ENCODE measurements at places on chromosomes 12 and 14.

DNA sequence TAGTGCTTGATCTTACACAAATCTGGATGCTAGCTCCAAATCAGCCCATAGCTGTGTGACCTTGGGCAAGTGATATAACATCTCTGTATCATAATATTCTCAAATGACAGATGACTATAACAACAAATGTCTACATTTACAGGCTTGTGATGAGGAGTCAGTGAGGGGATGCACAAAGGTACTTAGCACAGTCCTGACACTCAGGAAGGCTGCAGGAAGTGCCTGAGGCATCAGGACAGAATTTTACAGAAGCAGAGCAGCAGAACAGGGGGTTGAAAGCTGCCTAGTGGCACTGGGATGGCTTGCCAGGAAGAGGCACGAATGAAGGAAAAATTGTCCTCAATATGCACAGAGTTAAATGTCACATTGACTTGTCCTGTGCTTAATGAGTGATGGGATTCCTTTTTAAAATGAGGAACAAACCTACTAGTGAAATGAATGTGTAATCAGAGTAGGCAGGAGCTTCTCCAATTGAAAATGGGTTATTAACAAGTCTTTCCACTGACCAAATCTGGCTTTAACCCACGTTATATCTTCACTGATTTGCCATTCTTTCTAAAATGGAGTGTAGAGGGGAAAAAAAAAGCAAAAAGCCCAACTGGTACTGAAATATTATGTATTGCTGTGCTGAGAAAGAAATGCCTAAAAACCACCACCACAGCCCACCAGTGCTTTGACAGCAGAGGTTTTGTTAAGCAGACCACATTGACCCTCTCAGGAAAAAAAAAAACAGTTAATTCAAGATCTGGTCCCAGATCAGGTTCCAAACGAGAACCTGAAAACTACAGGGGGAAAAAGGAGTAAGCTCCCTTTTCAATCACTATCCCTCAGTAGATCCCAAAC is 11.6 kb downstream of the BTG1 start:
- no peak for DNase-seq

DNA sequence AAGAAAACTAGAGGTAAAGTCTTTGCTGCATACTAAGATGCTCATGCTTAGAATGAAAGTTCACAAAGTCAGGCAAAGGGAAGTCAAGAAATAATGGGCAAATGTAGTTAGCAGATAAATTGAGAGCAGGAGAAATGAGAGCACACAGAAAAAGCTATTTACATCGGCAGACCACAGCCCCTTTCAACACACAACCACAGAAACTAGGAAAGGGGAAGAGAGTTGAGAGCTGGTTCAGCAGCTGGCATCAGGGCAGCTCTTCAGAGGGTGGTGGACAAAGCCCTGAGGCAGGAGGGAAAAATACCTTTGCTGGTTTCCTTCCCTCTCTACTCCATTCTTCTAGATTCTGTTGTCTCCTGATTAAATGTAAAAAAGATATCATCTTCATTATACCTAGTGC is 95.4 kb upstream of the ANO4 start:
- no peak for DNase-seq

- no peak for DNase-seq
Measured at GRCh38 chr12:29216266-29216665, 67.2 kb downstream of the FAR2 start.

DNA sequence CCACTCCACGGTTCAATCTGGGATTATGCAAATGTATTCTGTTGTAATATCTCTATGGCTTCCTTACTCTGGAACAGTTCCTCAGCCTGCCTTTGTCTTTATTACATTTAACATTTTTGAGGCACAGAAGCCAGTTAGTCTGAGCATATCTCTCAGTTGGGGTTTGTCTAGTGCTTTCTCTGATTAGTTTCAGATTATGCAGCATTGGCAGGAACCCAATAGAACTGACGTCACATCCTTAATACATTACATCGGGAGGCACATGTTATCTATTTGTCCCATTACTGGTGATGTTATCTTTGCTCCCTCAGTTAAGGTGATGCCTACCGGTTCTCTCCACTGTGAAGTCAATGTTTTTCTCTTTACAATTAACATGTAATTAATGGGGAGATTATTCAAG is 62.4 kb downstream of the PPM1A start:
- peak; percentile 37 for DNase-seq

- DNase-seq = no peak
Measured at GRCh38 chr12:131555866-131556265, 155.0 kb upstream of the SFSWAP start.

DNA sequence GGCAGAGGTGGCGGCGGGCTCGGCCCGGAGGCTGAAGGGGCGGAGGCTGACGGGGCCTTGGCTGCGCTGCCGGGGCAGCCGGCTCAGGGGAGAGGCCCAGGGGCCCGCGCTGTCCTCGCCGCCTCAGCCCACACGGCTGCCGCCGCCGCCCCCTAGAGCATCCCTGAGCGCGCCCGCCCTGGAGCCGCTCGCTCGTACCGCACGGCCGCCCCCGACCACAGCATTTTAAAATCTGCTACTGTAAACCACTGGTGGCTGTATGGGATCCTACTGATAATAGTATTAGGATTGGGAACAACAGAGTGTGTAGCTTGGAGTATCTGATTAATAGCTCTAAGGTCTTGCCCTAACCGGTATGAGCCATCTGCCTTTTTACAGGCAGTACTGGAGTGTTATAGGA is 22.2 kb upstream of the EDDM3A start:
- DNase-seq = no peak

DNA sequence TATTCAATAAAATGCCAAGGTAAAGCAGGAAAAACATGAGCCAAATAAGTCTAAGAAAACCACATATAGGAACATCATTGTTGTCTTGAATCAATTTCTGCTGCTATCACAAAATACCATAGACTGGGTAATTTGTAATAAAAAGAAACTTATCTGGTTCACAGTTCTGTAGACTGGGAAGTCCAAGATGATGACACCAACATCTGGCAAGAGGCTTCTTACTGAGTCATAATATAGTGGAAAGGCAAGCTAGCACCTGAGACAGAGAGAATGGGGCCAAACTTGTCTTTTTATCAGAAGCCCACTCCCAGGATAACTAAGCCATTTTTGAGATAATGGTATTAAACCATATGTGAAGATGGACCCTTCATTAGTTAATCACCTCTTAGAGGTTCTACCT is 975.9 kb downstream of the FLRT2 start:
- no peak for DNase-seq

- no peak for DNase-seq
Measured at GRCh38 chr12:12954356-12954755, 2.4 kb upstream of the GPRC5D start.

DNA sequence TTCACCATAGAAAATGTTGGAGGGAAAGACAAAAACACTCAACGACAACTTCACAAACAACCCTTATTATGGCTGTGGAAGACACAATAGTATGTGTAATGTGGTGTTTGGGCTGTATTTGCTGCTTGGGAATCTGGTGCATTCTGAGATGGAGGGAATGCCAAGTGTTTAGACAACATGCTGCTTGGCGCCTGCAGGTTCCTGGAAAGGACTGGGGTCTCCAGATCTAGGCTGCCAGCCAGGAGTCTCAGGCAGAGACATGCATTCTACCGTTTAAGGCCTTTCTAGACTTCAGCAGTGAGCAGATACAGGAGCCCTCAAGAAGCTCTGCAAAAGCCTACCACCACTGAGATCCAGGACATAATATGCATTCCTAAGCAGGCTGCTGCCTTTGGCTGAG is 418.7 kb downstream of the NRXN3 start:
- DNase-seq = no peak

- DNase-seq = peak; percentile 63
Measured at GRCh38 chr12:58314610-58315009, 373.2 kb downstream of the ATP23 start.

GRCh38 chr14:75753696-75754095 is 92.7 kb downstream of the TTLL5 start:
- no peak for DNase-seq

GRCh38 chr12:41325336-41325735 is 137.2 kb downstream of the PDZRN4 start:
- DNase-seq = no peak

GRCh38 chr14:96804895-96805294 is 7.7 kb downstream of the VRK1 start:
- DNase-seq = peak; percentile 77

Measured in fibroblast of lung (primary cell).